ENCODE measurements at places on chromosomes 13 and 19.

GRCh38 chr13:107835339-107836018 is 379.9 kb downstream of the LIG4 start:
- no peak for DNase-seq

DNA sequence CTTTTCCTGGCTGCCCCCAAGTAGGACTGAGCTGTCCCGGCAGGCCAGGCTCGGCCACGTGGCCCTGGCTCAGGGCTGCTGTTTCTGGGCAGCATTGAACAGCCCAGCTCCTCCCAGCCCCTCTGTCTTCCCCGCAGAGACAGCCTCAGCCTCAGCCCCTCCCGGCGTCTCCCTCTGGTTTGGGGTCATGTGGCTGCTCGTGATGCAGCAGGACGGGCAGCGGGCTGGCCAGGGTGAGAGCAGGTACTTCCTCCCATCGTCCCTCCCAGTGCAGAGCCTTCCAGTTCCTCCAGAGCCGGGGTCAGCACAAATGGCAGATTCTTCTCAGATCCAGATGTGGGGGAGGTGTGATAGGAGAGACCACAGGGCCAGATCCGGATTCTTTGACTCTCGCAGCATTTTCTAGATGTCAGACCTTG is 114.6 kb downstream of the KDM4B start:
- no peak for DNase-seq

GRCh38 chr13:111947876-111948275 is 119.1 kb upstream of the SOX1 start:
- DNase-seq: no peak

DNA sequence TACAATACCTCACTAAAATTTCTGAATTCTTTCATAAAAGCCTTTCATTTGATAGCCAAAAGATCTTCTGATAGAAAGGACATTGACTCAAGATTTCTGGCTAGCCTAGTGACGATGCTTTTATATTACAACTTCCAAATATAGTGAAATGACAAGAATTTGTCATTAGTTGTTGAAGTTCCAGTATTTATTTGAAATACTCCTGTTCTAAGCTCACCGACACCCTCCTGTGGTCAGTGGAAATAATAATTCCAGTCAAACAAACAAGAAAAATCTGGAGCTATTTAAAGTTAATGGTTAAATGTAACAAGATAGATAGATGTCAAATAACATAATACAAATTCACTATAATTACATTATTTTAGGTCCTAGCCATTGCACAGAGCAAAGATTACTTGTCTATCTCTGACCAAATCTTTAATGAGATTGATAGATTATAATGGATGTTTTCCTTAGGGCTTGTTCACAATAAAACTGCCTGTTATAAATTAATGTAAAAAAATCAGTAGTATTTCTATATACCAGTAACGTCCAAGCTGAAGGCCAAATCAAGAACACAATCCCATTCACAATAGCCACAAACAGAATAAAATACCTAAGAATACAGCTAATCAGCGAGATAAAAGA is 195.5 kb downstream of the RGCC start:
- DNase-seq: peak; percentile 12

GRCh38 chr19:22622901-22623840 is 11.0 kb upstream of the ZNF492 start:
- DNase-seq: no peak

- DNase-seq: no peak
Observed at GRCh38 chr13:50699874-50700663, 143.4 kb downstream of the DLEU7 start.

DNA sequence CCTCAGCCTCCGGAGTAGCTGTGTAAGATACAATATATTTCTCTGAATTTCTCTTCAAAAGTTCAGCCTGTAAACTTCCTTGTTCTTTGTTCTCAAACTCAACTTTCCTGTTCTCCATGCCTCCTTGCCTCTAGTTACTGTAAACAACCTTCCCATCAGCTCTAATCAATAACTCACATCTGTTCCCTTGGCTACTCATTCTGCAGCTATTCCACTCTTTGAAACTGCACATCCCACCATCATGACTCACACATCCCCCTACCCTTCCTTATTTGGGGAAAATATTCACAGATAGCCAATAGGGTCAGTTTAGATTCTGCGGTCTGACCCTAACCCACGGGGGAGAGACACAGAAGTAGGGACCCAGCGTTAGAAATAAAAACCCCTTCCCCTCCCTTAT is 2.0 kb downstream of the ZNF562 start:
- no peak for DNase-seq
